Muscle of leg (tissue), 16 donors: ENCODE measurements at places on chromosomes 4 and X. TPM values are rescaled to one million over a fixed set of nuclear protein-coding genes. Genes with fewer than 3 reads are reported as not detected.

Gene SAGE1
- not detected for polyA plus RNA-seq

Gene SHROOM4
- polyA plus RNA-seq: 4.6 TPM

Gene CCDC158
- 1.5 TPM for polyA plus RNA-seq

Gene ARMCX1
- 77.8 TPM for polyA plus RNA-seq

Gene TIMP1
- polyA plus RNA-seq: 135 TPM

Gene KLKB1
- polyA plus RNA-seq: 0.36 TPM

Gene DKK2
- 16.2 TPM for polyA plus RNA-seq

Gene PDE5A
- polyA plus RNA-seq: 14.4 TPM

Gene IGFBP7
- 148 TPM for polyA plus RNA-seq

Gene RHOXF2
- not detected for polyA plus RNA-seq

Gene CNGA1
- polyA plus RNA-seq: 0.59 TPM

Gene SULT1B1
- 0.58 TPM for polyA plus RNA-seq

Gene CNKSR2
- 1.9 TPM for polyA plus RNA-seq

Gene ETDA
- polyA plus RNA-seq: not detected

Gene LRAT
- polyA plus RNA-seq: 0.12 TPM

Gene UGT2A3
- not detected for polyA plus RNA-seq

Gene SSX3
- not detected for polyA plus RNA-seq

Gene CXorf49
- polyA plus RNA-seq: not detected

Gene GIMD1
- not detected for polyA plus RNA-seq

Gene CABS1
- not detected for polyA plus RNA-seq

Gene IQCM
- polyA plus RNA-seq: not detected

Gene MAOA
- 0.47 TPM for polyA plus RNA-seq

Gene BTK
- 2.2 TPM for polyA plus RNA-seq

Gene SEC24B
- 27.2 TPM for polyA plus RNA-seq

Gene POU3F4
- polyA plus RNA-seq: not detected

Gene TACC3
- polyA plus RNA-seq: 34.5 TPM

Gene CXorf65
- polyA plus RNA-seq: not detected

Gene AWAT2
- polyA plus RNA-seq: 0.08 TPM

Gene GABRG1
- not detected for polyA plus RNA-seq

Gene ASIC5
- polyA plus RNA-seq: not detected

Gene PDLIM3
- polyA plus RNA-seq: 471 TPM

Gene FREM3
- 0.37 TPM for polyA plus RNA-seq

Gene PRDM5
- 9.5 TPM for polyA plus RNA-seq

Gene FAM9B
- polyA plus RNA-seq: 0.05 TPM

Gene PHEX
- 3.4 TPM for polyA plus RNA-seq

Gene PF4V1
- polyA plus RNA-seq: not detected

Gene ATRX
- polyA plus RNA-seq: 41.0 TPM

Gene FAM47E
- 1.6 TPM for polyA plus RNA-seq

Gene PABPC5
- polyA plus RNA-seq: 6.7 TPM

Gene NLGN4X
- polyA plus RNA-seq: 3.5 TPM

Gene GABRQ
- 1.1 TPM for polyA plus RNA-seq

Gene GLRA3
- not detected for polyA plus RNA-seq

Gene ATP1B4
- polyA plus RNA-seq: 300 TPM

Gene GAGE1
- not detected for polyA plus RNA-seq

Gene GEMIN8
- polyA plus RNA-seq: 17.5 TPM
